ENCODE measurements at places on chromosomes 2 and 18. TPM values are rescaled to one million over a fixed set of nuclear protein-coding genes. Genes with fewer than 3 reads are reported as not detected.

- DNase-seq: no peak
Measured at GRCh38 chr2:235220331-235220730, 268.5 kb downstream of the SH3BP4 start.

GRCh38 chr18:40980171-40980570 is 974.9 kb upstream of the PIK3C3 start:
- DNase-seq: no peak

Gene SIX2
- total RNA-seq: not detected

Gene ASB18
- not detected for total RNA-seq

Gene FOXI3
- total RNA-seq: 0.66 TPM

Gene ORC2
- 12.0 TPM for total RNA-seq

DNA sequence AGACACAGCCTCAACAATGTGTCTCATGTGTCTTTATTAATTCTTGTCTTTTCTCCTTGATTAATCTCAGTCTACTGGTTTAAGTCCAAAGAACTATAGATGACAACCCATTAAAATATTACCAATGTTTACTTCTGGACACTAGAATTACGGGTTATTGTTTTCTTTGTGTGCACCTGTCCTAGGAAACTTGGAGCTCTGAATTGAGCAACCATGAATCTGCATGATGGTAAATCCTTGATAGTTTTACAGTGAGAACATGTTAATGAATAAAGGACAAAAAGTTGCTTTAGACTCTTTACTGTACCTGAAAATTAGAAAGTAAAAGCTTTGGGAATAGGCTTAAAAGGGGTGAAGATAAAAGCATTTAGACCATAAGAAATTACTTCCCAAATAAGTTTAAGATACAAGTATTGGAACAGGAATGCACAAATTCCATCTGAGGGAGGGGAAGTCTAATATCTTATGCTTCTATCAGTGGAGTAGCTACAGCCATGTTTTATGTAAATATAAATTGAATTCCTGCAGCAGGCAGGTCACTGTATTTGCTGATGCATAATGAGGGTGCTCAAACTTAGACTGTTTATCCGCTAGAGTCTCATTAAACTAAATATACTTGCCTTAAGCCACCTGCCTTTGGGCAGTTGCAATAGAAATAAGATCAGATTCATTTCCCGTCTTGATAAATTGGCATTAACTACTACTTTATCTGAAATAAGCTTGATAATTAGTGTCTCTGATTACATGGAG is 603.7 kb upstream of the GCFC2 start:
- no peak for DNase-seq

DNA sequence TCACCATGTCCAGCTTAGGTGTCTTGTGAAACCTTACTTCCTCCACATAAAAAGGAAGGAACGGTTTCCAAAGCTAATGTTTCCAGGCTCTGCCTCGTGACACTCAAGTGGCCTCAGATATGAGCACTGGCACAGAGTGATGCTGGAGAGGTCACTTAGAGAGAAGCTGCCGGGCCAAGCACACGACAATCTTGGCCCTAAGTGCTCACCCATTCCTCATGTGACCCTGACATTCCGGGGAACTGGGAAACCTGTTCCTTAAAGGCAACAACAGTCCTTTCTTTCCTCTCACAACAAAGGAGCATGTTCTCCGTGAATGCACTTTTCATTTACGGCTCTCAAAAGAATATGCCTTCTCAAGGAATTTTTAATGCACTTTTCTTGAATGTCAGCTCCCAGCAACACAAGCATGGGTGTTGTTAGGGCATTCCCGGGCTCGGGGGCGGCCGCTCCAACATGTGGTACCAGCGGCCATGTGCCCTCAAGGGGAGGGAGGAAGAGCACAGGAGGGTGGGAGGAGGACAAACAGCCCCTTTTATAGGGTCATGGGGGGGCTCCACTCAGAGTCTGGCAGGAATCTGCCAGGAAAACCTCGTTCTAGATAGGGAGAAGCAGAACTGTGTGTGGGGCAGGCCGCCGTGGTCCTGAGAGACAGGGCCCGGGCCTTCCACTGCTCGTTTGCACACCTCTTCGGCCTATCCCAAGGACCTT is 118.6 kb downstream of the MBP start:
- DNase-seq: peak; percentile 98

DNA sequence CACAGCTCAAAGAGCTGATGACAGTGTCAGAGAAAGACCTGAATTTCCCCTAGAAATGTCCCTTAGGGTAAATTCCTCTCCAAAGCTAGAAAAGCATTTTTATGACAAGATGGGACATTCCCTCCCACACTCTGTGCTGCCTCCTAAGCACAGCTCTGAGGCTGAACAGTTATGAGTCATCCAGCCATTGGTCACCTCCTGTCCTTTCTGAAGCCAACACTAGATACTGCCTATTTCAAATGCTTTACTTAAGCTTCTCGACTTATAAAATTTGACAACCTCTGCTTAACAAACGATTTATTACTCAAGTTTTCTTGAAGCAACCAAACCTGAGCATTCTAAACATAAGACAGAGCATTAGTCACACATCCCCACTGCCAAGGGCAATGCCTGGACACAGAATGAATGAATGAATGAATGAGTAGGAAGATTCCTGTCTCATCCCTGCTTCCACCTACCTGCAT is 35.4 kb downstream of the B4GALT6 start:
- peak; percentile 79 for DNase-seq

DNA sequence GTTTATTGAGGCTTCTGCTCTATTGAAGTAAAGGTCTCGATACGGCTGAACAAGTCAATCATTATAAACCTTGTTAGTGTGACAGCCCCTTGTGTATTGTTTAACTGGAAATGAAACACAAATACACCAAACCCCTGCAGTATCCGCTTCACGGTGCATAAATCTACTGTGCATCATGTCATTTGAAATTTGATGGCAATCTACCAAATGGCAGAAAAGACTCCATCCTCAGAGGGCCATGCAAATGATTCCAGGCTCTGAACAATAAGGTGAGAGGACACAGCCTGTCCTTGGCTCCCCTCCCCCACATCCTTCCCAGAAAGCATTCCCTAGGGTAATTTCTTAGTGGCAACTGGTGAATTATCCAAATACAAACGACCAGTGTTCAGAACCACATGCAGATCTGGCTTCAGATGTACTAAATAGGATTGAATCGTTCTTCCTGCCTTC is 80.6 kb downstream of the ADCYAP1 start:
- DNase-seq: peak; percentile 34

Gene ABCB11
- total RNA-seq: 0.03 TPM

GRCh38 chr2:134411279-134411827 is 157.5 kb downstream of the MGAT5 start:
- DNase-seq: peak; percentile 13

DNA sequence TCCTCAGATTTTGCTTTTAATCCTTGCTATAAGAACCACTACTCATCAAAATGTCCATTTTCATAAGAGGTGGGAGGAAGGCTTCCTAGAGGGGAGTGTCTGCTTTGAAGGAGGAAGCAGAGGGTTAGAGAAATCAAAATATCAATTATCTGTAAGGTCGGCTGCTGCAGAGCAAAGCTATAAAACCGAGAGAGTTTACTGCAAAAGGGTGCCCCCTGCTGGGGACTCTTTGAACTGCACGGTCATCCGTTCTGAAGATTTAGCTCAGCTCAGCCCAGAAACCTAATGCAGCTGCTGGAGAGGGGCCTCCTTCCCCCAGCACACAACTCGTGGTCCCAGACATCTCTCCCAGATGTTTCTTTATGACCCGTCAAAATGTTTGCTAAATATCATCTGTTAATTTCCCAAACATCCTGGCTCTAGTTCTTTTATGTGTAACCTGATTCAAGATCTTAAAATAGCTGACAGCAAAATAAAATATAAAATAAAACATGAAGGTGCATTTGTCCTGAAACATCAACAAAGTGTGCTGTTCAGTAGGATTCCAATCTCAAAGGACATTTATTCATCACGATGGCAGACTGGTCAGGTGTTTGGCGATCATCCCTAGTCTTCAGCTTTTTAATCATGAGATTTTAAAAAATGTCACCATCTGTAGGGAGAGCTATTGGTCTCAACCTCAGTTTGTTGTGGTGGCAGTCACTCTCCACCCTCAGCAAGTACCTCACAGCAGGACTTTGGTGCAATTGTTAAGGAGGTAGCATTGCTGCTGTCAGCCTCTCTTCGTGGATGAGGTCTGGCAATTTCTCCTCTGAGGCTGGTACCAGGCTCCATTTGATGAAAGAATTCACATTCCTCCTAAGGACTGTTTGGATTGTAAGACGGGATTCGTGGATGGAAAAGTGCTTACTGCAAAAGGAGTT is 185.9 kb downstream of the MTX2 start:
- DNase-seq: peak; percentile 81

DNA sequence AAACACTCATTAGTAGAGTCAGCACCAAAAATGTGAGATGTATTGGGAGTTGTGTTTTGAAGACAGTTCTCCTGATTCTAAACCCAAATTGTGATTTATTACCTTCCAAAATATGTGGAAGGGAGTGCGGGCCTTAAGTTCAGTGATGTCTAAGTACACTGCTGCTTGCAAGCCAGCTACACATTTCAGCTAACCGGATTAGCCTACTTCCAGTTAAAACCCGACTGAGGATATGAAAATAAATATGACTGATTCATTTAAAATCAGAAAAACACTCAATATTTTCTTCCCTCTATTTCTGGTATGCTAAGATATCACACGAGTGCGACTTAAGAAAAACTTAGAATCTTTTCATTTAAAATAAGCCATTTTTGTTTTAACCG is 907 bp downstream of the FHL2 start:
- DNase-seq: no peak

DNA sequence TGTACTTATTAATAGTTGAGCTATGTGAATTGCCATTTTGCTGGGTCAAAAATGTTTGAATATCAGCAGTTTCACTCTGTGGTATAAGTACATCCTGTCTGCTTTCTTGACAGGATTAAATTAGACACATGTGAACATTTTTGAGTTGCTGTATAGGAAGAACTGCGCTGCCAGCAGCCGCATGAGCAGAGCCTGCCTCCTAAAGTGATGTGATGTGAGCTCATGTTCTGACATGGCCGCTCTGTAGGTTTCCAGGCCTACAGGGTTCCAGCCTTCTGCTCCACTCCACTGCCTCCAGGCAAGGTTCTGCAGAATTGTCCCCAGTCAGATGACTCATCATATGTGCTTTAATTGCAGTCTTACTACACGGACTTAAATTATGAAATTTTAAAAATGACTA is 119.7 kb upstream of the NFATC1 start:
- DNase-seq: no peak

- DNase-seq: no peak
Measured at GRCh38 chr2:196597531-196597930, 42.0 kb upstream of the CCDC150 start.

GRCh38 chr18:57576316-57576715 is 10.2 kb downstream of the FECH start:
- DNase-seq: no peak

GRCh38 chr2:85422072-85422457 is 3.6 kb downstream of the SH2D6 start:
- DNase-seq: no peak

DNA sequence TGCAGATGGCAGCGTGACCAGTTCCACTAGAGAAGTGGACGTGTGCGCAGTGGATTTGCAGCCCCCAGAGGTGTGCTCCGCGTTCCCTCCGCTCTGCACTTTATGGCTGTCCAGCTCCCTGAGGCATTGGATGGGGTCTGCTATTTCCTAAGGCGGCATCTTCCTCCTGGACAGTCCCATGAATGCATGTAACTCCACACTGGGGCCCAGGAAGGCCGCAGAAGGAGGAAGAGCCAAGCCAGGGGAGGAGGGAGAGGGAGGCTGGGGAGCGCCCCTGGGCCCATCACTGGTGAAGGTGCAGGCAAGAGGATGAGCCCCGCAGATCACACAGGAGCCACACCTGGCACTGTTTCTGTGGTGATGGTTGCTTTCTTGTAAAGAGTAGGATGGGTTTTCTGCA is 99.1 kb downstream of the PTGR3 start:
- DNase-seq: no peak

- DNase-seq: no peak
Measured at GRCh38 chr2:15965564-15966019, 25.2 kb downstream of the MYCN start.

DNA sequence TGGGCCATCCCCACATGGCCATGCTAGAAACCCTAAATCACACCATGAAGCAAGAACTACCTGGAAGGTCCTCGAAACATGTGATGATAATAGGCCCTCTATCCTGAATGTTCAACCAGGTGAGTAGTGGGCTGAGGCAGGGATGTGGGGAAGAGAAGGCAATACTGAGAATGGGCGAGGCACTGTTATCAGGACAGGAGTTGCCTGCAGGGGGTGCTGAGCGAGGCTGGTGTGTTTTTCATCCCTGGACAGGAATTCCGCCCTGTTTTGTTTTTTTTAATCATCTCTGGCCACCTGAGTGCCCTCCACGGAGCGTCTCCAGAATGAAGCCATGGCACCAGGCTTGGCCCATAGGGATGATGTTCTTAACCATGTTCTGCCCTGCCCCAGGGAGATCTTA is 103.0 kb upstream of the SOX11 start:
- no peak for DNase-seq

GRCh38 chr2:83069724-83070123 is 1389.4 kb downstream of the SUCLG1 start:
- DNase-seq: peak; percentile 12

Gene SULT1C2
- total RNA-seq: 5.0 TPM

Gene HOXD4
- 3.6 TPM for total RNA-seq

DNA sequence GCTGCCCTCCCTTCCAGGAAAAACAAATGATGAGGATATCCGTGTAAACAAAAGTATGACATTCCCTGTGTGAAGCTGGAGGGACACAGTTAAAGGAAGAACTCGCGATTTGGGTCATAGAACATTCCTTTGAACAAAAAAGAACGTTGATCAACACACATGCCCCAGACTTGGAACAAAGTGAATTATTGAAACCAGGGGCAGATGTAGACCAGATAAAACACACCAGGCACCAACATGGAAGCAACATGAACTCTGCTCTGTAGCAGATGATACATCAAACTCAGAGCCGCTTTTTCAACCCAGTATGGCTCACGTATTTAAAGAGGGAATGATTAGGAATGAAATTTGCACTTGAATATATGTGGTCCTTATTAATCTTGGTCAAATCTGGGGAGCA is 206.5 kb downstream of the TMEM182 start:
- DNase-seq: no peak

Gene ST8SIA5
- total RNA-seq: not detected

Gene CCDC150
- 0.69 TPM for total RNA-seq

DNA sequence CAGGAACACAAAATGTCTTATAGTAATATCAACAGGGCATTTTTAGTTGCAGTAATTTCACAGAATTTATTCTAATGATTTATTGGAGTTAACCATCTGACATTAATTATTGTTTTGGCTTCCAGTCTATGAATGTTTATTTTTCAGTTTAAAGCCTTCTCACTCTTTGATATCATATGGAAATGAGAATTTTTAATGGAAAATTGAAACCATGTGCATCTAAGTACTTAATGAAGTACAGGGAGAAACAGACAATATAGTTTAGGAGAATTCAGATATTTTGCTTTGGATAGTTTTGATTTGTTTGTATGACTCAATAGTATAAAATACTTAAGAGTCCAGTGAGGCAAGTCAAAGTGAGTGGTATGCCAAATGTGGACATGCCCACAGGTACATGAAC is 126.1 kb downstream of the OLA1 start:
- no peak for DNase-seq

DNA sequence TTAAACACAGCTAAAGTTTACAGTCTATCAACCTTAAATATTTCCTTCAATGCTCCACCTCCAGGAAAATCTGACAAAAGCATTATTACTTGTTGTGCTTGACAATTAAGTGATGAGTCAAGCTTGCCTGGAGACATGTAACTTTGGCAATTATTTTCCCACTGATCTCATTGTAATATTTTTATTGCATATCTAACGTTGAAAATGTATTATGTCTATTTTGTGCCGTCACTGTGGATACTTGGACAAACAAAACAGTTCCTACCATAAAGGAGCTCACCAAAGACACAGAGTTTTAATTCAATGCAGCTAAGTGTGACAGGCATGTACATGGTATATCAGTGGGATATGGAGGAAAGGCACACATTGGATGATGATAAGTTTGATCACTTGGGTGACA is 24.7 kb downstream of the RNF103 start:
- DNase-seq: no peak
